ENCODE measurements at places on chromosomes 2 and 18. TPM values are rescaled to one million over a fixed set of nuclear protein-coding genes. Genes with fewer than 3 reads are reported as not detected.

ASB18 gene
- not detected for total RNA-seq

ADRA2B gene
- not detected for total RNA-seq

ATF2 gene
- total RNA-seq: 74.5 TPM

DNAJC5G gene
- 0.98 TPM for total RNA-seq

LCT gene
- total RNA-seq: not detected

SH2D6 gene
- not detected for total RNA-seq

ELOA2 gene
- total RNA-seq: not detected

DTNA gene
- 7.5 TPM for total RNA-seq

Data from vein endothelial cell (primary cell).